Activated CD8-positive, alpha-beta T cell treated with anti-CD3 and anti-CD28 coated beads for 36 hours (primary cell): ENCODE measurements at places on chromosomes 2 and 18. TPM values are rescaled to one million over a fixed set of nuclear protein-coding genes. Genes with fewer than 3 reads are reported as not detected.

DNA sequence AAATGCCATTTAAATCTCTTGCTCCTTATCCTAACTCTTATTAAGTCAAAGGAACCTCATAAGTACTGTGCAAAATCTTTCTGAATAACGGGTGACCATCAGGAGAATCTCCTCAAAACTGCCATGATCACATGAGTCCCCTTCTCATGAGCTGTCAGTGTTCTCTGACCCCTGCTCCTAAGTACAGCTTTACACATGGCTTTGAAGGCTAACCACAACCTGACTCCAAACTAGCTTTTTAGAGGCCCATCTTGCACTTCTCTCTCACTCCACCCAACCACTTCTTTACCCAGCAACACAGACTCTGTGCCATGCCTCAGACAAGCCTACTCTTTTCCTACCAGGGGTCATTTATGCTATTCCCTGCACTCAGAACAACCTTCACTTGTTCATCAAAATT lies 253.8 kb downstream of the GPD2 start:
- DNase-seq = no peak

DNA sequence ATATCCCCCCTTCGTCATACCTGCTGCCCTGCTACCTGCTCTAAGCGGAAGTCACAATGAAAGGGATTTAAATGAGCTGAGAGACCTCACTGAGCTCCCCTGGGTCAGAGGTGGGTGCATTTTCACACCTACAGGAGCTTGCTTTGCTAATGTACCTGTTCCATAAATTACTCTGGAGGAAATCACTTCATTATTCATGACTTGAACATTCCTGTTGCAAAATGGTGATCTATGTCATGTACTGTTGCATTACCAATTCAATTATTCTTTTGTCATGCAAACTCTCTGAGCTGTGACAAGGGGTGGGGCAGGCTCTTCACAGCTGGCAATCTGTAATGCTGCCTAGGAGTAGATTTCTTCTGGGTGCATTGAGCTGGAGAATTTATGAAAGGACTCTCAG lies 761.3 kb downstream of the TSN start:
- no peak for DNase-seq

- DNase-seq = no peak
Measured at GRCh38 chr18:58900015-58900649, 35.5 kb downstream of the ZNF532 start.

- no peak for DNase-seq
Measured at GRCh38 chr2:56299171-56299691, 115.4 kb downstream of the CCDC85A start.

GRCh38 chr2:104889291-104889959 lies 35.5 kb downstream of the POU3F3 start:
- DNase-seq = no peak

GRCh38 chr2:185202945-185203528 lies 535.6 kb upstream of the FSIP2 start:
- no peak for DNase-seq

- DNase-seq = no peak
Measured at GRCh38 chr2:161147856-161148255, 12.4 kb upstream of the TANK start.

DNA sequence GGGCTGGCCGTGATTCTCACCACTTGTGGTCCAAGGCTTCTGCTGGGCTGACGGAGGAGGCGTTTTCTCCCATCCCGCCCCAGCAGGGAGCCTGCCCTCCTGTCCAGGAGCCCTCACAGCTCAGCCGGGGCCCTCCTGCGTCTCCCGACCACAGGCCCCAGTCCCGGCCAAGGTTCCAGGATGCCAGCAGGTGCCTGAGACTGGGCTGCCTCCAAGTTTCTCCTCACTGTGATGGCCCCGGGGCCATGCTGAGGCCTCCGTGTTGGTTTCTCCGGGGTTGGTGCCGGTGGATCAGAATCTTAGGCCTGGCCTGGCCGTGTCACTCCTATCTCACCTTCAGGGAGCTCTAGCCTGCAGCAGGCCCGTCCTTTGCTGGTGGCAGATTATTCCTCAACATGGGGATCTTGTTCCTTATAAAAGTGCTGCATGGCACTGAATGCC lies 5.9 kb downstream of the KCNG2 start:
- DNase-seq = no peak

GRCh38 chr2:129923265-129924091 lies 56.0 kb upstream of the RAB6C start:
- peak; percentile 41 for DNase-seq

DNA sequence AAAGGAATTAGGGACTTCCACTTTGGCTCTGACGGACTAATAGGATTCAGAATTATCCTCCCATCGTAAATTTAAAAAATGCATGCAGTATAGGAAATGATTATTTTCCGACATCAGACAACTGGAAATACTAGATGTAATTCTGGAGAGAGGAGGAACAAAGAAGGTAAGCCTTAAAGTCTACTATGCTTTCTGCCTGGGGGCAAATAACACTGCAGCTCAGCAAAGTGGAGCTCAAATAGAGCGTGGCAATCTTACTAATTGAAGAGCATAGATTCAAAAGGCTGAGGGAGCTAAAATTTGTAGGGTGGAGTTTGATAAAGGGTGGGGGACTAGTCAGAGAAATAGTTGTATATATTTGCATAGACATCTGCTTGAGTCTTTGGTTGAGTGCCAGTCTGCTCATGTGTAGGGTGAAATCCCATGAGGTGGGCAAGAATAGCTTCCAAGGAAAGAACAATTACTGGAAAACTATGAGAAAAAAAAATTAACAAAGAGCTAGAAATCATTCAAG lies 23.8 kb downstream of the COPS8 start:
- no peak for DNase-seq

- no peak for DNase-seq
Measured at GRCh38 chr2:106163948-106164545, 30.1 kb downstream of the UXS1 start.

GRCh38 chr18:57230861-57231585 lies 84.1 kb downstream of the BOD1L2 start:
- DNase-seq = no peak

- DNase-seq = no peak
Measured at GRCh38 chr2:201909348-201909747, 103.0 kb downstream of the CDK15 start.

DNA sequence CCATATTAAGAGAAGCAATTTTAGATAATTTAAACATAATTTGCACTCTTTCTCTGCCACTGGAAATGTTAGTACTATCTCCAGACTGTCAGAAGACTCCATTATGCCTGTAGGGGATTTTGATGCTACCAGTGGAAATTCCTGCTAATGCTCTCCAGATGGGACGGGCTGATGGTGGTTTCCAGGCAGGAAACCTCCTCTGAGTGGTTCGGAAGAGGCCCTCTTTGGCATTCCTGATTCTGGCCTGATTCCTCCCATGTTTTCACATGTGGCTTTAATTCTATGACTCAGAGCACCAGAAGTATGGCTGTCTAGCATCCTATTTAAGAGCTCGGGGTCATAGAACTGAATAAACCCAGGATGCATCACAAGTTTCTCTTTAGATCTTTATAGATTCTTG lies 70.9 kb upstream of the ST6GAL2 start:
- DNase-seq = no peak

- DNase-seq = no peak
Measured at GRCh38 chr2:133248264-133248663, 320.0 kb downstream of the NCKAP5 start.

DNA sequence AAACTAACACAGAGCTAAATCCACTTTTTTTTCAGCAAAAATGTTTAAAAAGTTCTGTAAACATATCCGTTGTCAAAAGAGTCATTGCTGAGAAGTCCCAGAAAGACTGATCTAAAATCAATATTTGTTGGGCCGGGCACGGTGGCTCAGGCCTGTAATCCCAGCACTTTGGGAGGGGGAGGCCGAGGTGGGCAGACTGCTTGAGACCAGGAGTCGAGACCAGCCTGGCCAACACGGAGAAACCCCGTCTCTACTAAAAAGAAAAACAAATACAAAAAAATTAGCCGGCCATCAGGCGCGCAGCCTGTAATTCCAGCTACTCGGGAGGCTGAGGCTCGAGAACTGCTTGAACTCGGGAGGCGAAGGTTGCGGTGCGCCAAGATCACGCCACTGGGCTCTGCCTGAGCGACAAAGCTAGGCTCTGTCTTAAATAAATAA lies 1.4 kb downstream of the OLA1 start:
- DNase-seq = no peak

- no peak for DNase-seq
Measured at GRCh38 chr2:12978066-12978835, 261.5 kb downstream of the TRIB2 start.

GRCh38 chr2:46718784-46719183 lies 196.8 kb downstream of the MCFD2 start:
- DNase-seq = no peak

- no peak for DNase-seq
Measured at GRCh38 chr2:189018631-189019030, 44.5 kb downstream of the COL3A1 start.

- no peak for DNase-seq
Measured at GRCh38 chr2:225171350-225171749, 129.1 kb upstream of the DOCK10 start.

DNA sequence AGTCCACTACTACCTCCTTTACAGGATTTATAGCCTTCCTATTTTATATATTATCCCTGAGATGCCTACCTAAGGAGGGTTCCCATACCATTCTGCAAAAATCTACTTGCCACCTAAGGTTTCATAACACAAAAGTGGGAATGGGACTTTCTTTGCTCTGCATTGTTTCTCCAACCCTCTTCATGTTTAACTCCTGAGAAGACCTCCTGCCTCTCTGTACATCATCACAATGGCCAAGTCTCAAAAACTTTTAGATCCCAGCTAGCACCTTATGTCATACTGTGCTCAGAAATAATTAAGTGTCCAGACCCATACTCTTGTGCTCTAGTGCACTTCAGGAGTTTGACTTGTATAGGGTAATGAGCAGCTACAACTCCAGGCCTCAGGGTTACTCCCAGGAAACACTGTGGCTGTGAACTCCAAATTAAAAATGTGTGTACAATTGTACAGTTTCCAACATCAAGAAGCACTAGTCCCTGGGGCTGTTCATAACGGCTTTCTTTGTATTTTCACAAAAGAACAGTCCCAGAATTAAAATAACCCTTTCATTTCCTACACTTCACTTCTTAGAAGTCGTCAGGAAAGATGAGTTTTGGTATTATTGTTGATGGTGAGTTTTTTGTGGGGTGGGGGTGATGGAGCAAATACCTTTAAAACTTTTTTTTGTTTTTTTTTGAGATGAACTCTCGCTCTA lies 39.4 kb downstream of the METAP1D start:
- DNase-seq = no peak

GRCh38 chr2:229650901-229651300 lies 63.5 kb downstream of the DNER start:
- no peak for DNase-seq

DNA sequence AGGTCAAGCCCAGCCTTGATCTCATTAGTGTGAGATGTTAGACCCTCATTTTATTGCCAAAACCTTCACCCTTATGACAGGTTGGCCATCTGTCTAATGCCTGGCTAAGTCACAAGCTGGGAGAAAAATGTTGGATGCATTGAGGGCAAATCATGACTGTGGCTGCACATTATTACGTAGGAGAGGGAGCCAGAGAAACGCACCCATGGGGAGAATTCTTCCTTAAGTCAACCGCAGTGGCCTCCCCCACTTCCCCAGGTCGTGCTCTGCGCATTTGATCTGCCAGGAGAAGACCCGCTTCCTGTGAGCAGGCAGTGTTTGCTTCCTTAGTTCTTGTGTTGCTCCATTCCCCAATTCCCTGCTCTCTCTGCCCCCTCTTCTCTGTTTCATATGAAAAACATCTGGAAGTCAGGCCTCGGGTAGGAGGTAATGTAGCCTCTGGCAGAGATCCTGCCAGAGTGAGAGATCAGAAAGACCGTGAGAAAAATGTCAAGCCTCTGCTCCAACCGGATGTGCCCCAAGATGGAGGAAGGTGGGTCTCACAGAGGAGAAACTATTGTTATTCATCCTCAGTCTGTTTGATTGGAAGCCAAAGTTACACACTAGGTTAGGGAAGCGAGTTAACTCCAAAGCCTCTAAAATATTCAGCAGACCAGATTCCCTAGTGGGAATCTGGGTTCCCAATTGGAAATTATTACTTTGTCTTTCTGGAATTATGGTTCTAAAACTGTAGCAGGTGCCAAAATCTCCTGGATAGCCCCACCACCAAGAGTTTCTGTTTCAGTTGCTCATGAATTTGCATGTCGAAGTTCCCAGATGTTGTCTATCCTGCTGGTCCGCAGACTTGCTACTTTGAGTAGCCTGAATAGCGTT lies 144.3 kb upstream of the PELI1 start:
- DNase-seq = no peak

DNA sequence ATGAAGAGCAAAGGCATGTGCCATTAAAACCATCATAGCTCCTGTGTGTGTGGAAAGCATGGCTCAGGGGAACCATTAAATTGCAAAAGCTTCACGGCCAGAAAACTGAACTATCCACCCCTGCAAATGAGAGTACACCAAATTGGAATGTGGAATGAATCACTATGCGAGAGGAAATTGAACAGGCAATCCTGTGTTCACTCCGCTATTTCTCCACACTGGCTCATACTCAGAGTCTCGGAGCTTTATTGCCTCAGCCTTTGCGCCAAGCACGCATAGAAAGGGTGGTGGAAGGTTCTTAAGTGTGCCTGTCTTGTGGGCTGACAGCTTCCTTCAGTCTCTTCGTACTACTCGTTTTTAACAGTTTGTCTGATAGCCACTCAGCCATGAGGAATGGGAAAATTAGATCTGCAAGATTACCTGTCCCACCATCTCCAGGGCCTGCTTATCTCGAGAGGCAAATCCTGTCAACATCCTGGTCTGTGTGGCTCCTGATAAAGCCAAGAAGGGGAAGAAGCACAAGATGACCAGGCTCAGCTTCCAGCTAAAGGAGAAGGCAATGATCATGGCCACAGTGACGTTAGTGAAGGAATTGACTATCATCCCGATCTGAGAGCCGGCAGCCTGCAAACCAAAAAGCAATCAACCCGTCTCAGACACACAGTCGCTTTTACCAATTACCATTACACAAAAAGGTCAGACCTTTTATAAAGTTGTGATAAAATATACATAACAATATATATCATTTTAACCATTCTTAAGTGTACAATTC lies 34.9 kb downstream of the G6PC2 start:
- DNase-seq = no peak

DNA sequence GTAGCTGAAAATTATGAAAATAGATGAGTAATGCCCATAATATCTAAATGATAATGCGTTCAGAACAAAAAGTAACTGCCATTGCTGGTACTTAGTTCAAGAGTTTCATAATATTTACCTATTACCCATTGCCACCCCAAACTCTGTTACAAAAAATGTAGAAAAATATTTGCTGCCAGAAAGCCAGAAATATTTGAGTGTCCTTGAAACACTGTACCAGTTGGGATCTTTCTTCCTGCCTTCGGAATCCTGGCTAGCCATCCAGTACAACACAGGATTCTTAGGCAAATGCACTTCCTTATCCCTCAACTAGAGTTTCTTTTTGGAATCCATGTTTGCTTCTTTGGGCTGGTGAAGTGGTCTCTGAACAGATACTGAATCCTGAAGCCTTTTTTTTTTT lies 207.1 kb downstream of the MCFD2 start:
- DNase-seq = no peak

Gene ABHD1
- total RNA-seq = 0.50 TPM

Gene GPR45
- total RNA-seq = not detected

Gene IL36B
- total RNA-seq = not detected

Gene ALPG
- total RNA-seq = not detected

Gene TWIST2
- total RNA-seq = not detected

Gene LRP2
- total RNA-seq = 1.8 TPM

Gene TAF1B
- 22.3 TPM for total RNA-seq
